ENCODE measurements at places on chromosomes 5 and 9.

DNA sequence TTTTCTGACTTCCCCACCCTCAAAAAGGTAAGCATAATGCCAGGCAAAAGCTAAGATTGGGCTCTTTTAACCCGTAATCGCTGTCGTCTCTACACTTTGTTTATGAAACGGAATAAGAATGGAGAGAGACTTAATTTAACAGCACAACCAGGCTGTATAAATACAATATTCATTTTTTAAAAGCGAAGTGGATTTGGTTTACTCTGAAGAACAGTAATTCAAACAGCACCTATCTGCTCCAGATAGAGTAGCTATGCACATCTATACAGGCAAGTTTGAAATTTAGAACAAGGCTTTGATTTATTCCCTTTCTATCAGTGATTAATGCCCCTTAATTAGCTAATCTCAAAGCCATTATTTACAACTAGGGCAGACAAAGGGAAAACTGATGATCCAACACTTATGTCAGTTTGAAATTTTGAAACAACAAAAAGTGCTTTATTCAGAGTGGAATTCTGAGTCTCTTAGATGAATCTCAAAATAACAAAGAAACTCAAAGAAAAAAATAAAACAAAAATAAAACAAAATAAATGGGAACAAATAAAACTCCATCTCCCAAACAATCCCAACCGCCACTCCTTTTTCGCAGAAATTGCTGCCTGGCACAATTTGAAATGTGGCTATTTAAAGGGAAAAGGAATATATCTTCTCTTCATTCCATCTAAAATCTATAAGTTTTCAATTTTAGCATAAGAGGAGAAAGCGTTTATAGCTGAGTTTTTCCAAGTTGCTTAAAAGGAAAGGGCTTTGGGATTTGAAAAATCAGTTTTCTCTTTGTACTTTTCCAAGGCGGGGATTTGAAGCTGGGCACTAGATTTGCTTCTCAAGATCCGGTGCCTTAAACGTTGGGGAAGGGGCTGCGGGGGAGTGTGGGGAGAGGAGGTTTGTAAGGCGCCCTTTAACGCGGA is 298.6 kb downstream of the PARP8 start:
- no peak for DNase-seq

GRCh38 chr5:1310118-1310517 is 15.2 kb upstream of the TERT start:
- DNase-seq = no peak

GRCh38 chr5:98217138-98217537 is 556.3 kb upstream of the RGMB start:
- no peak for DNase-seq

DNA sequence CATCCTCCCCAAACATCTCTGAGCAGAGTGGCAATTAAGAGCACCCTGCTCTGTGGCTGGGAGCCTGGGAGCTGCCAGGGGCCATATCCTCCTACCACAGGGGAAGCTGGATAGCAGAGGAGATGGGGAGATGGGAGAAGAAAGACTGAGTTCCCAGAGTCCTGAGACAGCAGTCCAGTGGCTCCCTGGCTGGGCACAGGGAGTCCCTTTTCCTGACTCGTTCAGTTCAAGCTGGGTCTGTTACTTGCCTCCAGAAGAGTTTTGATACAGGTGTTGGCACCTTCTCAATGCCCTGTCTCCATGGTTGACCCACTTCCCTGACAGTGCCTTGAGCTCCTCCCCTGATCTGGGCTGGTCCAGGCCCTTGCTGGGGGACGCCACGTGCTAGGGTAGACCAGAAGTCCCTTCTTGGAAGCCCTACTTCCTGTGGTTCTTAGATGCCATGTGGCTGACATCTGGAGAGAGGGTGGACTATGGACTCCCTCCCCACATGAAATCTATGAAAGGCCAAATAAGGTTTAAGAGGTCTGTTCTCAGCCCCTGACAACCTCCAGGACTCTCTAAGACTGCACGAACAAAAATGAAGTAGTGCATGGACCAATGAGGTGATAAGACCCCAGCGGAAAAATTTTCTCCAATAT is 166.2 kb downstream of the AUH start:
- no peak for DNase-seq

DNA sequence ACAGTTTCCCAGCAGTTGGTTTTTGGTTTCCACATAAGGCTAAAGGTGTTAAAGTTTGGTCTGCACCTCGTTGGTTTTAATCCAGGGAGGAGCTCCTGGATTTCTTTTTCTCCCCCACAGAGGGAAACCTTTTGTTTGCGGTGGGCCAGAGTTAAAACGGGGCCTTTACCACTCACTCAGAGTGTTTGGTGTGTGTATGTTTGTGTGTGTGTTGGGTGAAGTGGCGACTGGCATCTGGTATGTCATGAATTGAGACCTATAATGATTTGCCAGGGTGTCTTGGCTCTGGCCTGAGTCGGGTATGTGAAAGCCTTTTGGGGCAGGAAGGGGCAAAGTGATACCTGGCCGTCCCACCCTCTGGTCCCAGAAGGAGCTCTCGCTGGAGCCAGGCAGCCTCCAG is 30.9 kb downstream of the FAXDC2 start:
- no peak for DNase-seq

- DNase-seq = no peak
Measured at GRCh38 chr5:196350-196749, 5.1 kb downstream of the LRRC14B start.

GRCh38 chr9:33988219-33988890 is 60.3 kb downstream of the UBAP2 start:
- no peak for DNase-seq

DNA sequence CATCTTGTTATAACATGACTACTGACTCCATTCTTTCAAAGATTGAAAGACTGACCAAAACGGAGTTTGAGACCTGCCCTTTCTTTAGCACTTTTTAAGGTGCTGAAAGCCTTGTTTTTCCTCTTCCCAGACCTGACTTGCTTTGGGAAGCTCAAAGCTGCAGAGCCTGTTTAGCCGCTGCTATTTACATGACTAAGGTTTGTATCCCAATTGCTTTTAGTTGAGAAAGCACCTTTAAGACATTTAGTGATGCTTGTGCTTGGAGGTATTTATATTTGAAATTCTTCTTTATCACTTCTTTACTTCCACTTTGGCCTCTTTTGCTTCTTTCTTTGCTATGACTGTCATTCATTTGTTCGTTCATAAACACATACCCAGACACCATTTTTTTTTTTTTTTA is 182.6 kb upstream of the ELL2 start:
- DNase-seq = peak; percentile 45

- DNase-seq = no peak
Measured at GRCh38 chr5:78717674-78718584, 69.4 kb upstream of the LHFPL2 start.

DNA sequence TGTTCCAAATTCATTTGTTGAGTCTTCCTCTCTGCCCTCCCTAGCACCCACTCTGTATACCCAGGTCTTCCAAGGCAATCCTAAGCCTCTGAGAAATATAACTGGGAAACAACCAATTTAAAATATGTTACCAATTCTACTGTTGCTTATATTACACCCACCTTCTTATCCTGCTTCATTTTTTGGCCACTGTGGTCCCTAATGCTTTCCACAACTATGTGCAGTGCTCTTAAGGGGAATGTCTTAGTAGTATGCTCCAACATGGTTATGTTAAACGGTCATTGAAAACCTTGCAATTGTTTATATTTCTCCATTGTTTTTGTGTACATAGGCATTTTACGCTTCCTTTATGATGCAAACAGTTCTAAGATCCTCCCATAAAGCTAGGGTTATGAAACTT is 273.1 kb upstream of the HAPLN1 start:
- no peak for DNase-seq

DNA sequence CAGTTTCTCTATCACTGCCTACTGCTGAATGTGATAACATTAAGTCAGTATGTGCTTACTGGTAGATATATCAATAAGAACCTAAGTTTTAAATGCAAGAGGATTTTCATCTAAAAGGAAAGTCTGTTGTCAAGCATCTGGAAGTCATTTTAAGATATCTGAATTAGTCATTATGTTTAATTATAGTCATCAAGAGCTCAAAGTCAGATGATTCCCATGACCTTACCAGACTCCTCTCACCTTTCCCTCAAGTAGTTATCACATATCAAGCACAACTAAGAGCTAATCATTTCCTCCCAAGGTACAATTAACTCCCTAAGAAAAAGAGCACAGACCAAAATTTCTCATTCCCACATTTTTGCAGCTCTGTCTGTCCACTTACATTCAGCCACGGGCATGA is 45.5 kb downstream of the PUM3 start:
- DNase-seq = no peak

DNA sequence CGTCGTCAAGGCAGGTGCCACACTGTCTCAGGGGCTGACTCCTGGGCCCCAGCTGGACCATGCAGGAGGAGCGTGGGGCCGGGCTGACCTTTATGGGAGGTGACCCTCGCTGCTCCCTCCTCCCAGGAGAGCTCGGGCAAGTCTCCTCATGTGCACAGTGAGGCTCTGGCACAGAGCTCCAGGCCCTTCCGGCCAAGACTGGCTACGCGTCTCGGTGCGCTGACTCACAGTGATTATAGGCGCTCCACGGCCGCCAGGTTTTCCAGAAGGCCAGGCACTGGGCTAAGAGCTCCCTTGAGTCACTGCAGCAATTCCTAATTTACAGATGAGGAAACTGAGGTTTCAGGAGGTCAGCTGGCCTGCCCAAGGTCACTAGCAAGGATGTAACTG is 47.4 kb downstream of the VAV2 start:
- no peak for DNase-seq

- DNase-seq = no peak
Measured at GRCh38 chr9:94101162-94101853, 17.0 kb downstream of the PTPDC1 start.

DNA sequence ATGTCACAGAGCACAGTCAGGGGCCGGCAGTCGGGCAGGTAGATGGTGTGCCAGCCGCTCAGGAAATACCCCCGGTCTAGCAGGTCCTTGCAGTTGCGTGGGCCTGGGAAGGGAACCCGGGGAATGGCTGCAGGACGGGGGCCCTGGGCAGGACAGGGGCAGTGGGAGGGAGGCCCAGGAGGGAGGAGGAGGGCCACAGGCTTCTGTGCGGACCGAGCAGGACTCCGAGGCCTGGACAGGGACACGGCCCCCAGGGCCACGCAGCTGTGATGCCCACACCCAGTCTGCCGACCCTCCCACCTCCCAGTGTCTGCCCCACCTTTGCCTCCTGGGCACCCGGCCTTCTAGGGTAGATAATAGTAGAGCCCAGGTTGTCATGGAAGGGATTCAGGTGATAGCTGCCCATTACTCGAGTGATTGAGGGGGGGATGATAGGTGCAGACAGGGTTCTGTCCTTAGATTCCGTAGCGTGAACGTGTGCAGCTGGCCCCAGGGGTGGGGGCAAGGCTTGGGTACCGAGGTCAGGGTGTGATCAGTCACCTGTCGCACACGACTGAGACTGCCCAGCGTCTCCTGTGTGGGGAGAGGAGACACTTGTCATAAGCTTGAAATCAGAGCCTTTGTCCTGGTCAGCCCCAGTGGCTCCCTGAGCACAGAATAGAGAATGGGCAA is 4.5 kb downstream of the FCN1 start:
- DNase-seq = no peak

DNA sequence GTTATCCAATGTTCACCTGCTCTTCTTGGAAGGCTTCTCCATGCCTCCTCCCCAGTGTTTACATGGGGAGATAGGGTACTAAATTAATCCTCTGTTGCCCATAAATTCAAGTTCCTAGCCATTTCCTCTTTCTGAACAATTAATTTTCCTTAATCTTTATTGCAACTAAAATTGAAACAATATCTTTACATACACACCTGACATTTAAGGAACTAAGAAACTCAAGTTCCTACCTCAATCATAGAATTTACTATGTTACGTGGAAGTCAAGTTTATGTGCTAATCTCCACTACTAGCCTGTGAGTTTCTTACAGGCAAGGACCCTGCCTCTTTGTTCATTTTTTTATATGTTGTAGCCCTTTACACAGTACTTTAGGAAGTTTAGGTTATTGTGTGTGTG is 10.1 kb upstream of the ADRB2 start:
- no peak for DNase-seq

DNA sequence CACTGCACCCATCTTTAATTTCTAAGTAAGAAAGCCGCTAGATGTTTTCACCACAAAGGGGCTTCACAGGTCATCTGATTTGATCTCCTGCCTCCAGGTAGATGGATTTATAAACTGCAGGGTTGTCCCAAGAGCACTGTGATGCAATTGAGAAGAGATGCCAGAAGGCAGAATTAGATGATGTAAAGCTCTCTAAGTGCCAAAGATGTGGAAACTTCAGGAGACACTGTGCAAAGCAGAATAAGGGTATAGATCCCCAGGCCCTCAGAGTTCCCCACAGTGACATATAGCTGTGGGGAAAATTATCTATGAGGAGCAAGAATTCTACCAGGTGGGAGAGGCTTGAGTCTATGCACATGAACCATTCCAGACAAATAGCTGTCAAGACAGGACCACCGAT is 90.5 kb downstream of the FSTL4 start:
- no peak for DNase-seq

DNA sequence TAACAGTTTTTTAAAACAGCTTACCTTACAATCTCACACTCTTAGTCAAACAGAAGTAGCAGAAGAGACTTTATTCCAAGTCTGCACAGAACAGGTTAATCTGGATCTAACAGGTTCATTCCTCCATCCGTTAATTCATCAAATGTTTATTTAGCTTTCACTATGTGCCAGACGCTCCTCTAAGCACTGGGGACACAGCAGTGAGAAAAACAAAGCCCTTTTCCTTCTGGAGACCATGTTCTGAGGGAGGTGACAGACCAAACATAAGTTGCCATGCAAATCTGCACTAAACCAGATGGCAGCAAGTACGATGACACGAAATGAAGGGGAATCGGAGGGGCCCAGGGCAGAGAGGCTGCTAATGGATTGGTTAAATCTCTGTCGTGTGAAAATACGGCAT is 17.1 kb upstream of the GLIPR2 start:
- no peak for DNase-seq

GRCh38 chr5:94832685-94833084 is 214.2 kb downstream of the SLF1 start:
- DNase-seq = no peak

DNA sequence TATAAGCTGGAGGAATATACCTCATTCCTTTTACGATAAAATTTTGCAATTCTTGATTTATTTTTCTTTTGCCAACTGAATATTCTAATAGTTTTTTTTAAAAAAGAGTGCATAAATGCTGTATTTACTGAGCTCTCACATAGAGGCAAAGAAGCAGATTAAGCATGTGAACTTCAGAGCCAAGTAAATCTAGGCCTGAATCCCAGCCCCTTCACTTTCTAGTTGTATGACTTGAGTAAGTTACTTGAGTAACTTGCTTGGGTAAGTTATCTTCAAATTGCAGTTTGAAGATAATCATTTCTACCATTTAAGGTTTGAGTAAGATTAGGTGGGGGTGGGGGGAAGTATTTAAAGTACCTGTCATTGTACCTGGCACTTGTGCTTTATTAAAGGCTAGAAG is 21.8 kb downstream of the LURAP1L start:
- no peak for DNase-seq

DNA sequence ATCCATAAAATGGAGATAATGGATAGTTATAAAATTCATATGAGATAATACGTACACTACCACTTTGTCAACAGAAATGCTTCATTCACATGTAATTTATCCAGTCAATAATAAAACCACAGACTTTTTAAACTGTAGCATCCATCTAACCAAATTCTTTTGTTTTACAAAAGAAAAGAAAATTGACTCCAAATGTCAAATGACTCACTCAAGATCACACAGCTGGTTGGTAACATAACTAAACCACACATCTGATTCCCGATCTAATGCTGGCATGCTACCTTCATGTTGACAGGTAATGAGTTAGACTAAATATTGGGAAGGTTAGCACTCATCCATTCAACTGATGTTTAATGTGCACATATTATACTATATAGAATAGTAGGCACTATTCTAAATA is 4.9 kb downstream of the FRMD3 start:
- DNase-seq = no peak
